Lower leg skin (tissue), 4 donors: ENCODE measurements at places on chromosomes 11 and 22.

DNA sequence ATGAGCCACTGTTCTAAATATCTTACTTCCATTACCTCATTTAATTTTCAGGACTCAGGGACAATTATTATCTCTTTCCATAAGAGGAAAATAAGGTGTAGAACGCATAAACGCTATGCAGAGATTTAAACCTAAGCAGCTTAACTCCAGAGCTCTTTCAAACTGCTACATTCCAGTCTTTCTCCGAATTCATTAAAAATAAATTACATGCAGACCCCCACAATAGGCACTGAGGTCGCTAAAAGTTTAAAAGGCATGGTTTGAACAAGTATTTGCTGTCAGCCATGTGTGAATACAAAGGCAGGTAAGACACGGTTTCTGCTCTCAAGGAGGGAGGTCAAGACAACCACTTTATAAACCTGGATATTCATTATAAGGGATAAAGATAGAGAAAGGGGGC, 983 bp downstream of the NARS2 start:
- no peak for DNase-seq

DNA sequence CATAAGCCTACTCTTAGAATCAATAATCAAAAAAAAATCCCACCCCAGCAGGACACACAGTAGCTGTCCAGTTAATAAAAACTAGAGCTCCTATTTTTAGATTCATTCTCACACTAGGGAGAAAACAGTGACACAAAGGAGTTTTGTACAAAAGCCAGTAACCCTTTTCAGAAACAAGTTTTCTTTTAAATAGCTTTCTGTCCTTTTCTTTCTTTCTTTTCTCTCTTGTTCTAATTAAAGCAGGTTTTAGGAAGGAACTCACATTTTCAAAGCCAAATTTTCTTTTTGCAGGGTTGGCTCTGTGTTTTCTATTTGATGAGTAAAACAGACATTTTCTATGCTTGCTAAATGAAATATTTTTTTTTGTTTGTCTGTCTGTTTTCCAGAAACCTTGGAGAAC, 1390.7 kb downstream of the FAM181B start:
- no peak for DNase-seq

GRCh38 chr11:61918251-61918937, 1.0 kb upstream of the RAB3IL1 start:
- peak; percentile 82 for DNase-seq

- DNase-seq: no peak
Measured at GRCh38 chr11:15883455-15883920, 472.9 kb downstream of the SOX6 start.

DNA sequence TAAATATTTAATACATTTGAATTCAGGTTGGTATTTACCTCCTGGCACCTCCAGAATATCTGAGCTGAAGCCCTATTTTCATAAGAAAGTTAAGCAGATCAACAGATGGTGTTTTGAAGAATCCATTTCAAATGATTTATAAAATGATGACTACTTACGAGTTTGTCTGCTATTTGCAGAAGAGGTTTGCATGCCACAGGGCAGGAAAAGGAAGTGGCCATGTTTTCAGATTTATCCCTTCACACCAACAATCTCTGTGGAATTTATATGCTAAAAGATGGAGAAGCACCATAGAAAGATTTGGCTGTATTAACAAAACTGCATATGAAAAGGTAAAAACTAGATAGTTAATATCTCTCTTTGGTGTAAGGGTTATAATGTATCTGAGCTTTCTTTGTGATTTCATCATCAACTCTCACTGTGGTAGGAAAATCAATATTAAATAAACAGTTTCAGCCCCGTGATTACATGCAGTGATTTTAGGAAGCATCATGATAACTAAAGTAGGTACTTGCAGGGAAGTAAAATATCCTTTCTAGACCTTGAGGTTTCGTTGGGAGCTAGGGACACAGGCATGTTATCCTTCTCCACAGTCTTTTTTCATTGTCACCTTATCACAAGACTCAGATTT, 2.6 kb downstream of the BMAL1 start:
- no peak for DNase-seq

- DNase-seq: peak; percentile 78
Measured at GRCh38 chr22:47593291-47593690, 830.8 kb downstream of the TBC1D22A start.

DNA sequence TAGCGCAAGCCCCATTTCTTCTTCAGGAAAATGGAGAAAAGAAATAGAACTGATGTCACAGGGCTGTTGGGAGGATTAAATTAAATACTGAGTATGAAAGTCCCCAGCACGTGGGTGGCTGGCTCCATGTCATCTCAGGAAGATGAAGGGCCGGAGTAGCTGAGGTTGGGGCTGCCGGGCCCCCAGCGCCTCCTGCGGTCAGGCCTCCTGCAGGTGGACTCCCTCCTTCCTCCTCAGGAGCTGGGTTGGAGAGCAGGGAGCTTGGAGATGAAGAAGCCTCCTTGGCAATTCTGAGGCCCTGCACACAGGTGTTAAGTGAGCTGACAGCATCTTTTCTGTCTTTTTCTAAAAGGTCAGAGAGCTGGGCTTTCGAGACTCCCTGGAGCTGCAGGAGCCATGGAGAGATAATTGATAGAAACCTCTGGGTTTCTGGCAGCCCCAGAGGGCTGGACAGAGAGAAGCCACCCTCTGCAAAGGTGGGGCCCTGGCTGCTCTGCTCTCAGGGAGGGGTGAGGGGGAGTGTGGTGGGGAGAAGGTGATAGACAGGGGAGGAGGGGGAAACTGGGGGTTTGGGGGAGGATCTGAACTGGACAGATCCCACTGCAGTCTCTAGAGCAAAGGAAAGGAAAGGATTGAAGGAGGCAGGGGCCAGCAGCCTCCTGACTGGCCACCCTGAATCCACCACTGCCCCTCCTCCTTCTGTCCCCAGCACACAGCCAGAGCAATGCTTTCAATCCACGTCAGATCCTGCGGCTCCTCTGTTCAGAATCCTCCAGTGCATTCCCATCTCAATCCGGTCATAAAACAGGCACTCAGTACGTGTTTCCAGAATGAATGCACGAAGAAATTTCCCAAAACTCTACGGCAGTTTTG, 210.8 kb downstream of the CEP164 start:
- no peak for DNase-seq

DNA sequence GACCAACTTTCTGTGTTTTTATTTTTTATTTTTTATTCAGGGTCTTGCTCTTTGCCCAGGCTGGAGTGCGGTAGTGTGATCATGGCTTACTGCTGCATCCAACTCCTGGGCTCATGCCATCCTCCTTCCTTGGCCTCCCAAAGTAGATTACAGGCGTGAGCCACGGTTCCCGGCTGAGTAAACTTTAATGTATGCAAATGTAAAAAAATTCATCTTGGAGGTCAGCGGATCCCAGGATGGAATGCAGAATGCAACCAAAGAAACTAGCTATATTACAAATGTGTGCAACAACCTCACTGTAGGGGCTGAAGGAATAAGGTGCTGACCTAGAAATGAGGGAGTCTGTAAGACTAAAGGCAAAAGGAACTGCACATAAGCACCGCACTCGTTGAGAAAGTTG, 6.2 kb upstream of the CDK2AP2 start:
- DNase-seq: no peak

- DNase-seq: no peak
Measured at GRCh38 chr11:75509020-75509720, 16.6 kb downstream of the GDPD5 start.

DNA sequence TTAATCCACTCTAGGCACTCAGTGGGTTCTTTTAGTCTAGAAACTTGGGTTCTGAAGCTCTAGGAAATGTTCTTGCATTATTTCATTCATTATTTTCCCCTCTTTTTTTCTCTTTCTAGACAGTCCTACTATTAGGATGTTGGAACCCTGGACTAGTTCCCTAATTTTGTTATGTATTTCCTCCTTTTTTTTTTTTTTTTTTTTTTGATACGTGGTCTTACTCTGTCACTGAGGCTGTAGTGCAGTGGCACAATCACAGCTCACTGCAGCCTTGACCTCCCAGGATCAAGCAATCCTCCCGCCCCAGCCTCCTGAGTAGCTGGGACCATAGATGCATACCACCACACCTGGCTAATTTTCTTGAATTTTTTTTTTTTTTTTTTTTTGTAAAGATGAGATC, 9.4 kb downstream of the UPB1 start:
- no peak for DNase-seq

DNA sequence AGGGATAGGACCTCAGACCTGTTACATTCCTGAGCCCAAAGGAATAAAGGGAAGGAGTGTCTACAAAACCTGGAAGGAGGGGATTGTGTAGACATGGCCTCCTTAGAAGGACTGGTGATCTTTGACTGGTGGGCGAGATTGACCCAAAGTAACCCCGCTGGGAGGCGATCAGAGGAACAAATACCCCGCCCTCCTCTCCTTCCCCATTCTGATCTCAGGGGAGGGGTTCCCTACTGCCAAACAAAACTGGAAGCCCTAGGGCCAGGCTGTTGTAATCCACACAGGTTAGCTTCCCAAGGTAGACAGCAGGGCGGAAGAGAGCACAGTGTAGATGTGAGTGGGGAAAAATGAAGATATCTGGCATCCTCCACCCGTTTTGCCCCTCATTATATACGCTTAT, 24.7 kb downstream of the NCF4 start:
- no peak for DNase-seq

DNA sequence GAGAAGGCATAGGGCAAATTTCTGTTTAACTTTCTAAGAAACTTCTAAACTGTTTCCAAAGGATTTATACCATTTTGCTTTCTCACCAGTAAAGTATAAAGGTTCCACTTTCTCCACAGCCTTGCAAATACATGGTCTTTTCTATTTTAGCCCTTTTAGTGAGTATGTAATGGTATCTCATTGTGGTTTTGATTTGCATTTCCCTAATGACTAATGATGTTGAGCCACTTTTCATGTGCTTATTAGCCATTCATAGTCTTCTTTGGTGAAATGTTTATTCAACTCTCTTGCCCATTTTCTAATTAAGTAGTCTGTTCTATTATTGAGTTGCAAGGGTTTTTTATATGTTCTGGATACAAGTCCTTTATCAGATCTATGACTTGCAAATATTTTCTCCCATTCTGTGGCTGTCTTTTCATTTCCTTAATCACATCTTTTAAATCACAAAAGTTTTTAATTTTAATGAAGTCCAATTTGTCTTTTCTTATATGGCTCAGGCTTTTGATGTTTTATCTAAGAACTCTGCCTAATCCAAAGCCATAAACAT, 83.8 kb upstream of the KCNQ1OT1 start:
- no peak for DNase-seq

GRCh38 chr11:43936076-43936475, 6.4 kb upstream of the C11orf96 start:
- DNase-seq: peak; percentile 6

GRCh38 chr11:76738618-76739240, 44.4 kb upstream of the TSKU start:
- no peak for DNase-seq

DNA sequence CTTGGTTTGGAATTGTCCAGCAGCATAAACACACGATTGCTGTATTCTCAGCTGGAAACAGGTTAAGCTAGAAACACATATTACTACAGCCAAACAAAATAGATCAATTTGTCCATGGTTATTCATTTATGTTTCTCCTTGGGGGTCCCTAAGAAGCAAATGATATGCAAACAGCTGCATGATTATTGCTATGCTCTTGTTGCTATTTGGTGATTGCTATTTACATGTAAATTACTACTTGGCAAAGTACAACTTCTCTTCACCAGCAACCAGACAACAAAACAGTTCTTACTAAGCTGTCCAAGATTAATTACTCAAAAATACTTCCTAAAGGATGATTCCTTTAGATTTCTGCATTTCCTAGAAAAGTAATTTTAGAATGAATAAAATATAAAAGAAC, 567.9 kb upstream of the ARHGAP42 start:
- no peak for DNase-seq

- no peak for DNase-seq
Measured at GRCh38 chr11:100867606-100868005, 180.5 kb downstream of the ARHGAP42 start.

DNA sequence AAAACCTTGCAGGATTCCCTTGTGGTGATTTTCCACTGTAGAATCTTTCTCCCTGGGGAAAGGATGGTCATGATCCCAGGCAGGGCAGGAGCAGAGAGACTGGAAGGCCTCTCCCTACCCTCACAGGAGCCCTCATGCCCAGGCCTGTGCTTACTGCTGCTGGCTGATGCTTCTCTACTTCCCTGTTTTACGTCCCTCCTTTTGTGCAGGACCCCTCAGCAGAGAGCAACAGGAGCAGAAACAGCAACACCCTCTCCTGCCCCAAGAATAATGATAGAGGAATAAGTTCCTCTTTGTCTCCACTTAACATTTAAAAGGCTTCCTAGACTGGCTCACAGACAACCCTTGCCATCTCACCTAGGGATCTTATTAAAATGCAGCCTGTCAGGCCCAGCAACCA, 3.6 kb downstream of the ISX start:
- DNase-seq: peak; percentile 23
